ENCODE measurements at places on chromosomes 1 and 21. TPM values are rescaled to one million over a fixed set of nuclear protein-coding genes. Genes with fewer than 3 reads are reported as not detected.

Gene WNT4
- 2.4 TPM for total RNA-seq

GRCh38 chr21:42227909-42228708 lies 9.2 kb downstream of the ABCG1 start:
- DNase-seq, result peak; percentile 71

DNA sequence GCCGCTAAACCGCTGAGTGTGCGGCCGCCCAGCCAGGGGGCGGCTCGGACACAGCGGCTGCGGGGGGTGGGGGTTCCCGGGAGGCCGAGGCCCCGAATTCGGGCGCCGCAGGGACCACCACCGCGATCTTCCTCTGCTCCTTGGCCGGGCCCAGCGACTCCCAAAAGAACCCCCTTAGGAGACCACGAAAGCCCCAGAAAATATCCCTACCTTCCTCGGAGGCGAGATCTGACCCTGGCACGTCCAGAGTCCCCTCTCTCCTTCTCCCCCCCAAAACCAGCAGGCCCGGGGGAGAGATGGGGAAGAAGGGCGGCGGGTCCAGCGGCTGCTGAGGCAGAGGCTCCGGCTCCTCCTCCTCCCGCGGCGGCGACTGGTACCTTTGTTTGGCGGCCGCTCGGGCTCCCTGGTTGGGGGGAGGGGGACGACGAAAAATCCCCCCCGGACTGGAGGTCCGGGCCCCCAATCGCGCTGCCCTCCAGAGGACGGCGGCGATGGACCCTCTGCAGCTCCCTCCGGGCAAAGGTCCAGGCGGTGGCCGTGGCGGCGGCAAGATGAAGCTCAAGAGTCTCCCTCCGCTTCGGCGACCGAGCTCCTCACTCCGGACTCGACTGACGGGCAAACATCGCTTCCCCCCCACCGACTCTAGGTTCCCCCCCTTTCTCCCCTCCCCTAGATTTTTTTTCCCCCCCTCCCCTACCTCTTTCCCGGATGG lies at the start of gene ARID4B:
Gene ARID4B, minus strand, starts transcription at position 621 of the 712 bp plus-strand sequence. CDS start 1,260 bp downstream, outside the sequence.
- DNase-seq, result no peak

DNA sequence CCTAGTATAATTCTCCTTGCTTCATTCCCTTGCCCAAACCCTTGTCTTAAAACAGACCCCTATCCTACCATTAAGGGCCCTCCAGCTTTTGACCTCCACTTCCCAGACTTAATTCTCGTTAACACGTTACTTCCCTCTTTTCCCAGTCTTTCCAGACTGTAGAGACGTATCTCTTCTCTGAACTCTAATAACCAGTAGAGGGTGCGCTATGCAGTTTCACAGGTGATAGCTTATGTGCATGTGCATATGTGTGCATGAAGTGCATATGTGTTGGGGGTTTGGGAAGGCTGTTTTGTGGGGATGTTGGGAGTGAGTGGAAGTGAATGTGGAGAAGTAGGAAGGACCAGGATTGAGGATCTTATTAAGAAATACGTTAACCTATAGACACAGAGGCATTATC lies 78.1 kb upstream of the CCDC190 start:
- DNase-seq, result no peak

GRCh38 chr1:187313115-187313514 lies 484.4 kb downstream of the PLA2G4A start:
- no peak for DNase-seq

- DNase-seq, result no peak
These were observed 20.2 kb upstream of the GPR137B start for GRCh38 chr1:236122176-236122575.

- no peak for DNase-seq
These were observed 4.2 kb downstream of the MANEAL start for GRCh38 chr1:37797750-37798345.

- no peak for DNase-seq
These were observed 93.3 kb downstream of the PDE9A start for GRCh38 chr21:42746593-42747275.

GRCh38 chr1:239583536-239583935 lies 197.2 kb downstream of the CHRM3 start:
- no peak for DNase-seq
